ENCODE measurements at places on chromosomes 7 and 10.

DNA sequence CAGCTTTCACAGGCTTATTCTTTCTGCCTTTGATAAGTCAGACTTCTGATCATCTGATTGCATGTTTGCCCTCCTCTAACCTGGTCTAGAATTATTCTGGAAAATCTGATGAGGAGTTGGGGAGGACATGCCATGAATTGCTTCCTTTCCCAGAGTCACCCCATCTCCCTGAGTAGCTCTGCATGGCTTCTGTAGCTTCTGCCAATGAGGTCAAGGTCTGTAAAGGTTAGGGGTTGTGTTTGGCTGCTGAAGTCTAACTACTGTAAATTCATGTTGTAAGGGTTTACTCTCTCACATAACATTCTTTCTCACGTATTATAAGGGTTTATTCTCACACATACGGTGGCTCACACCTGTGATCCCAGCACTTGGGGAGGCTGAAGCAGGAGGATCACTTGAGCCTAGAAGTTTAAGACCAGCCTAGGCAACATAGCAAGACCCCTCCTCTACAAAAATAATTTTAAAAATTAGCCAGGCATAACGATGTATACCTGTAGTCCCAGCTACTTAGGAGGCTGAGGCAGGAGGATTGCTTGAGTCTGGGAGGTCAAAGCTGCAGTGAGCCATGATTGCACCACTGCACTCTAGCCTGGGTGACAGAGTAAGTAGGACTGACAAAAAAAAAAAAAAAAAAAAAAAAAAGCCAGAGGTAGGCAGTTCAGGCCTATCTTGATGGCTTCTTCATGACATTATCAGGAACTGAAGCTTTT, 10.7 kb downstream of the GSTO2 start:
- DNase-seq = no peak

GRCh38 chr10:117311261-117311660, 64.0 kb downstream of the PDZD8 start:
- no peak for DNase-seq

GRCh38 chr7:26549281-26549944, 257.8 kb downstream of the SNX10 start:
- DNase-seq = no peak

GRCh38 chr7:116572036-116572435, 47.2 kb downstream of the CAV1 start:
- DNase-seq = no peak

DNA sequence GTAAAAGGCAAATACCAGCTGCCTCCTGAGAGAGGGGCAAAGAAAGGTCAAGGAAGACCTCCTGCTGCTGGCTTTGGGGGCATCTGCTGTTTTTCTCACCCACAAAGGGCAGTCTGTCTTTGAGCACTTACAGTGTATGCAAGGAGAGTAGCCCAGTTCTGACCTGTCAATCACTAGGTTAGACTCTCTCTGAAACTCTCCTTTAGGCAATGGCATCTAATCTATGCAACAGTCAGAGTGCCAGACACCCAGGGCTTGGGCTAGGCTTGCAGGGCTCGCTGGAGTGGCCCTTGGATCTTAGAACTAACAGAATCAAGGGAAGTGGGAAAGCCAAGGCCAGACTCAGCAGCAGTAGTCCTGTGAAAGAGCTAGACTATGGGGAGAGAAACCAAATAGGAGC, 522.9 kb downstream of the NRG3 start:
- DNase-seq = no peak

- DNase-seq = no peak
Measured at GRCh38 chr10:80068270-80068669, 10.2 kb upstream of the TMEM254 start.

- no peak for DNase-seq
Measured at GRCh38 chr7:85833066-85833465, 646.2 kb upstream of the SEMA3D start.

DNA sequence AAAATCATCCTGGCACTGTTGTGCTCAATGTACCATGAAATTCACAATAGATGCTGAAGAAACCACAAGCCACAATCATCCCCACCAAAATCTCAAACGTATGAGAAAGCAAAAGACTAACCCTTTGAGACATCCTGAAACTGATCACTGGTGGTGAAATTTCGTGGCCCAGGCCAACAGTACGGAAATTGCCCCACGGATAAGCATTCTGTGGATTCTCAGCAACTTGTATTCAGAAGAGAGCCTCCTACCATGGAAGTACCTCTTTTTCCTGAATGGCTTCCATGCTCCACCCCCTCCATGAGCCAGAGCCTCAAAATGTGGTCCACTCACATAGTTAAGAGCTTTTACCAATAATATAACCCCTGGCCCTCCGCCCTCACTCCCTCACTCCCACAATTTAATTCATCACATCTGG, 163.9 kb upstream of the AUTS2 start:
- DNase-seq = no peak

GRCh38 chr10:14782691-14783363, 8.1 kb upstream of the FAM107B start:
- DNase-seq = no peak

- DNase-seq = no peak
Measured at GRCh38 chr10:101207026-101207425, 22.2 kb downstream of the LBX1 start.

- no peak for DNase-seq
Measured at GRCh38 chr10:28853195-28853594, 175.9 kb downstream of the BAMBI start.

- DNase-seq = no peak
Measured at GRCh38 chr7:103966593-103967277, 22.7 kb downstream of the RELN start.

DNA sequence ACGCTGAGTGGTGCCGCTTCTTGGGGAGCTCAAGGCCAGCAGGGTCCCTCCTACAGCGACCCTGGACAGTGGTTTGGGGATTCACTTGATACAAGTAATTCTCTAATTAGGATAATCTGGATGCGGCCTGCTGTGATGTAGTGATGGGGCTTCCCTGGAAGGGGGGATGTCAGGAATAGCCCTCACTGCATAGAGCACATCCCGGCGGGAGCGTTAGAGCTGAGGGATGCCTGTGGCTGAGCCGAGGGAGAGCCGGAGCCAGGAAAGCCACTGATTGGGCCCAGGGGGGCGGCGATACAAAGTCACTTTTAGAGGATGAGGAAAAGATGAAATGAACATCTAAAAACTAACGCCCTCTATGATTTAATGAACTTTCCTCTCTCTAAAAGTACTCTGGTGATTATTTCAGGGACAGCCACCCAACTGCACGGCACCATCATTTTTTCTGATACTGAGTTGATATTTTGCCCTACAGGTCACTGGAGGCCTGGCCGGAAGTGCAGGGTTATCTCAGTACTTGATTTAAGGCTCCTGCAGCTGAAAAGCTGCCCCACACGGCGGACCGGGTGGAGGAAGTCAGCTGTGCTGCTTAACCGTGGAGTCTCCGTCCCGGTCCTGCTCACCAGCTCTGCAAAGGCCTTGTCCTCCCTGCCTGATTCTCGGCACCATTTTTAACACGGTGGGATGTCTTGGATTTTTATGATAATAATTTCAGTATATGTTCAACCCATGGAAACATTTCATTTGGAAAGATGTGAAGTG, 518.8 kb downstream of the DNAJB6 start:
- no peak for DNase-seq

DNA sequence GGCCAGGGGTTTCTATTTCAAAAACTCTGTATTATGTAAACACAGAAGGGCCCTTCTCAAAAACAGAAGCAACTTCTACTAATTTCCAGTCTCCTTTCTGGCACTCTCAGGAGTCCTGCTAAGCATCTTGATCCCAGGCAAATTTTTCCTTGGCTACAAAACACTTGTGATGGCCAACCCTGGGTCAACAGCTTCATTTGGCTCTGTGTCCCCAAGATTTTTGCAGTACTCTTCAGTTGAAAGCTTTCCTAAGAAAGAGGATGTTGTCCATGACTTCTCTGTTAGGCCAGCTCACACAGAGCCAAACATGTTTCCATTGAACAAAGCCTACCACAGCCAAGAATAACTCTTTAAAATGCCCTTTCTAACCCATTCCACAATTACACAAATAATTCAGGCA, 99.0 kb upstream of the EGR2 start:
- DNase-seq = no peak

GRCh38 chr10:48494611-48495010, 110.3 kb downstream of the ARHGAP22 start:
- DNase-seq = no peak

DNA sequence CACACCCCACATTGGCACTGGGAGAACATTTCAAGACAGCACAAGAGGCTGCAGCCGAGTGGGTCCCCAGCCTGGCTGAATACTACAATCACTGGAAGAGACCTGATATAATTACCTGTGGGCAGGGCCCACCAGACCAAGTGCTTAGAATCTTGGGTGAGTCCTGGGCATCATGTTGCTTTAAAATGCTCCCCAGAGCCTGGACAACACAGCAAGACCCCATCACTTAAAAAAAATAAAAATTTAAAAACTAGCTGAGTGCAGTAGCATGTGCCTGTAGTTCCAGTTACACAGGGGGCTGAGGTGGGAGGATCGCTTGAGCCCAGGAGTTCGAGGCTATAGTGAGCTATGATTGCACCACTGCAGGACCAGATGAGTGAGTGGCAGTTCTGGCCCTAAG, 28.1 kb downstream of the FAM171A1 start:
- no peak for DNase-seq

- no peak for DNase-seq
Measured at GRCh38 chr10:28970231-28970630, 292.9 kb downstream of the BAMBI start.

DNA sequence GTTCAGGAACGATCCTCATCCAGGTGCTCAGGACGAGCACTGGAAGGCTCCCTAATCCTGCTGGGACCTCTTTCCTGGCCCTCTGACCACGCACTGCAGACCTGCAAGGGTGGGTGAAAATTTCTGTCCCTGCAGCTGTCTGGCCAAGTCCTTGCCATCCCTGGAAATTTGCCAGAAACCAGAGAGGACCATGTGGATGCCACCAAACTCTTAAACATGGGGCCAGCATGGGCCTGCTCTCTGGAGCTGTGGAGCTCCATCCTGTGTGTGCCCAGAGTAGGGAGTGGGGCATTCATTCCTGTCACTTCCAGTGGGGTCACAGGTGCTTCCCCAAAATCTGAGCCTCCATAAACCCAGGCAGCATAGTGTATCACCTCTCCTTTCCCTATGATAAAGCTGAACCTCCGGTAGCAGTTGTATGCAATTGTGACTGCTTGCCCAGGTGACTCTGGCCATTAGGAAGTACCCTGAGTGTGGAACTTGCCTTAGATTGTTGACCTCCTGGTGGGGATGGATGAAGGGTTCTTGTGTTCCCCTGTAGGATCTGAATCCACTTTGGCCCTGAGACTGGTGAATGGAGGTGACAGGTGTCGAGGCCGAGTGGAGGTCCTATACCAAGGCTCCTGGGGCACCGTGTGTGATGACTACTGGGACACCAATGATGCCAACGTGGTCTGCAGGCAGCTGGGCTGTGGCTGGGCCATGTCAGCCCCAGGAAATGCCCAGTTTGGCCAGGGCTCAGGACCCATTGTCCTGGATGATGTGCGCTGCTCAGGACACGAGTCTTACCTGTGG, 57.1 kb downstream of the DMBT1 start:
- no peak for DNase-seq

- DNase-seq = no peak
Measured at GRCh38 chr10:29923416-29923965, 135.9 kb downstream of the JCAD start.

- no peak for DNase-seq
Measured at GRCh38 chr10:128000471-128001362, 93.8 kb downstream of the PTPRE start.

- no peak for DNase-seq
Measured at GRCh38 chr7:80790877-80791276, 128.0 kb downstream of the SEMA3C start.

DNA sequence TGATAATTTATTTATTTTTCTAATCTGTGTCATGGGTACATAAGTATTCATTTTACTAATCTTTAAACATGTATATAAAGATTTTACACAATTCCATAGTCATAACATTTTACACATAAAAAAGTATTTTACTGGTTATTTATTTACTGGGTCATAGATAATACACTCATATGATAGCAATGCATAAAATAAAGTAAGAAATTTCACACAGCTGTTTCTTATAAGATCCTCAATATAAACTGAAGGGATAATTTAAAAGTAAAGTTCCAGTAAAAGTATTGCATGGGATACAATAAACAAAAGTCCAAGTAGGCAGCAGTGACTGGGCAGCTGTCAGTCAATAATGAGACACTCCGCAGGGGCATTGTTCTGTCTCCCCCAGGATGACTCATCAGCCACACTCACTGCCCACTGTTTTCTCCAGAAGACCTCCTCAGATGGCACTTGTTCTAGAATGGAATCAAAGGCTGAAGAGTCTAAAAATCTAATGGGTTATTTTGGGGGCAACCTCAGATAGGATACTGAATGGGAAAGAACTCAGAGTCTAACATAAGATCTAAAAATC, 32.7 kb downstream of the DPY19L1 start:
- no peak for DNase-seq

DNA sequence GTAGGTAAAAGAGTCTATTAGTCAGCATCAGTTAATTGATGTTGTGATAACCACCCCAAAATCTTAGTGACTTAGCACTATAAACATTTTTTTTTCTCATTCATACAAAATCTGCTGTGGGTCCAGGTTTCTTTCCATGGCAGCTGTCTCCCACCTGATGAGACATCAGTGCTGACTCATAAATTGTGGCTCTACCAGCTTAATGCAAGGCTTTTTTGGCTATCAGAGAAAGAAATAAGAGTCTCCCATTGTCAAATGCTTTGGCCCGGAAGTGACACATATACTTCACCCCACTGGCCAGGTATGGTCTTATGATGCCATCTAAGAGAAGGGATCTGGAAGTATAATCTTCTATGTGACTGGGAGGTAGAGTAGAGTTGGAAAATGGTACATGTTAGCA, 14.5 kb downstream of the DNAJB9 start:
- DNase-seq = no peak

DNA sequence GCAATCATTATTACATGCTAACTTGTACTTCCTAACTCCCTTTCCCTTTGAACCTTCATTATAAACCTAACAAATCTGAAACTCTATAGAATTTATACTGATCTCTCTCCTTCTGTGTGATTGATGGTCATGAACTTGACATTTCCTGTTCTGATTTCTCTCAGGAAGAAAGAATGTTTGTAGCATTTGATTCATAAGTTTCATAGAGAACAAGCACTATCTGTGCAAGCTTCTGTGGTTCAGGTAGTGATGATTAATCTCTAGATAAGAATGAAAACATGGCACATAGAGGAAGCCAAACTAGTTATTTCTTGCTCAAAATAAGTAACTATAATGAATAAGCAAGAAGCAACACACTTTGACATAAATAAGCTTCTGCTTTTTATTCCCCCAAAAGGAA, 34.2 kb downstream of the TFPI2 start:
- DNase-seq = no peak

- DNase-seq = no peak
Measured at GRCh38 chr10:53209944-53210611, 437.5 kb upstream of the MBL2 start.

DNA sequence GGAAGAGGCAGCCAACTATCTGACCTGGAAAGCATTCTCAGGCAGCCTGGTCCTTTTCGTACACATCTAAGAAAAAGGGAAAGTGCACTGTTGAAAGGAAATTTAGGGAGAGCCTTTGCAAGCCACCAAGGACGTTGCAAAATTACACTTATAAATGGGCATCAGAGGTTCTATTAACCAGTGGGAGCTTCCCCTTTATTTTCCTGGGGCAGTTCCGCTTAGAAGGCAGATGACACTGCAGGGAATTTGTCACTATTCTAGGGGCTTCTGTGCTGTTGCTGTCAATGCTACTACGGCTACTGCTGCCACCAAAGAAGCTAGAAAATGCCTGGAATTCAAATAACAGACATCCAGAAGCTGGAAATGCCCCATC, 79.6 kb upstream of the AUTS2 start:
- DNase-seq = no peak

- DNase-seq = no peak
Measured at GRCh38 chr7:40243076-40243475, 108.3 kb downstream of the SUGCT start.

All from NCI-H1105 (cell line).